Upper lobe of right lung (tissue), 1 donor: ENCODE measurements at places on chromosomes 7 and 10. TPM values are rescaled to one million over a fixed set of nuclear protein-coding genes. Genes with fewer than 3 reads are reported as not detected.
A peak's percentile ranks its signal among the peaks of the same experiment; 100 is the strongest.

GRCh38 chr10:89029181-89029580 lies 38.6 kb downstream of the FAS start:
- no peak for DNase-seq

DNA sequence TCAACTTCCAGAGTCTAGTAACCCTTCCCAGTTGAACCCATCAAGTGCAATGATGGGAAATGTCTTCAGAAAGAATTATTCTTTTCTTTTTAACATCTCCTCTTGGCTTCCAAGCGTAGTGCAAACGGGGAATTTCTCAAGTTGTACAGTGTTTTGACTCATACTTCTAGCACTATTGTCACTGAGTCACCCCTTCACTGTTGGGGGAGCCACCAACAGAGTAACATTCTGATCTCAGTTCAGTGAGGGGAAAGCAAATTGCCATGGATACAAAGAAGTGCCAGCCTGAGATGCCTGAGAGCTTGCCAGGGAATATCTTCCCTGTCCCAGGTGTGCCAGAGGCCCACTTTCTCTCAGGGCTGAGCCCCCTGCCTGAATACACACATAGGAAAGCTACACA lies 31.0 kb downstream of the CYP3A5 start:
- no peak for DNase-seq

GRCh38 chr7:41907444-41907843 lies 204.6 kb upstream of the INHBA start:
- no peak for DNase-seq

DNA sequence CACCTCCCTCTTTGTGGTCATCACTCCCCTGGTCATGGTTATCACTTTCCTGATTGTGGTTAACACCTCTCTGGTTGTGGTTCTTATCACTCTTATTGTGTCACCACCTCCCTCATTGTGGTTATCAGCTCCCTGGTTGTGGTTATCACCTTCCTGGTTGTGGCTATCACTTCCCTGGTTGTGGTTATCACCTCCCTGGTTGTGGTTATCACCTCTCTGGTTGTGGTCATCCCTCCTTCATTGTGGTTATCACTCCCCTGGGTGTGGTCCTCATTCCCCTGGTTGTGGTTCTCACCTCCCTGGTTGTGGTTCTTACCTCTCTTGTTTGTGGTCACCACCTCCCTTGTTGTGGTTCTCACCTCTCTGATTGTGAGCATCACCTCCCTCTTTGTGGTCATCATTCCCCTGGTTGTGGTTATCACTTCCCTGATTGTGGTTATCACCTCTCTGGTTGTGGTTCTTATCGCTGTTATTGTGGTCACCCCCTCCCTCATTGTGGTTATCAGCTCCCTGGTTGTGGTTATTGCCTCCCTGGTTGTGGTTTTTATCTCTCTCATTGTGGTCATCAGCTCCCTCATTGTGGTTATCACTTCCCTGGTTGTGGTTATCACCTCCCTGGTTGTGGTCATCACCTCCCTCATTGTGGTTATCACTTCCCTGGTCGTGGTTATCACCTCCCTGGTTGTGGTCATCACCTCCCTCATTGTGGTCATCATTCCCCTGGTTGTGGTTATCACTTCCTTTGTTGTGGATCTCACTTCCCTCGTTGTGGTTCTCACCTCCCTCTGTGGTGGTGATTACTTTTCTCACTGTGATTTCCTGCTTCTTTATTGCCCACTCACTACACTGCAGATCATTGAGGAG lies 106.7 kb downstream of the GPR26 start:
- DNase-seq, result no peak

GRCh38 chr10:4073912-4074311 lies 288.9 kb upstream of the KLF6 start:
- DNase-seq, result no peak

GRCh38 chr7:16774986-16775385 lies 21.4 kb downstream of the TSPAN13 start:
- no peak for DNase-seq

DNA sequence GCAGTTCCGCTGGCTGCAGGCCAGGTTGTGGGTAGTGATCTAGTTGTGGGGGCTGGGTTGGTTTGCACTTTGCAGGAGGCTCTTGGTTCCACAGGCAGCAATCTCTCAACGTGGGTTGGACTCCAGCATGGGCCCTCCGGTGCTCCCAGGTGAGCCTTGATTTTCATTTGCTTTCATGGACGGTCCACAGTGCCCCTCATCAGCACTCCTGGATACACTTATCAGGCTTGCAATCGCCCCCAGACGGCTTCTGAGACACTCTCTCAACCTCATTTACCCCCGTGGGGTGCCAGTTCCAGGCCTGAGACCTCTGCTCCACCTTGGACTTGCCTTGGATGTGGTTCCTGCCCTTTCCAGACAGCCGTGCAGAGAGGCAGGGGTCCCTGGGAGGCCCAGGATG lies 31.3 kb upstream of the ZNF273 start:
- no peak for DNase-seq

DNA sequence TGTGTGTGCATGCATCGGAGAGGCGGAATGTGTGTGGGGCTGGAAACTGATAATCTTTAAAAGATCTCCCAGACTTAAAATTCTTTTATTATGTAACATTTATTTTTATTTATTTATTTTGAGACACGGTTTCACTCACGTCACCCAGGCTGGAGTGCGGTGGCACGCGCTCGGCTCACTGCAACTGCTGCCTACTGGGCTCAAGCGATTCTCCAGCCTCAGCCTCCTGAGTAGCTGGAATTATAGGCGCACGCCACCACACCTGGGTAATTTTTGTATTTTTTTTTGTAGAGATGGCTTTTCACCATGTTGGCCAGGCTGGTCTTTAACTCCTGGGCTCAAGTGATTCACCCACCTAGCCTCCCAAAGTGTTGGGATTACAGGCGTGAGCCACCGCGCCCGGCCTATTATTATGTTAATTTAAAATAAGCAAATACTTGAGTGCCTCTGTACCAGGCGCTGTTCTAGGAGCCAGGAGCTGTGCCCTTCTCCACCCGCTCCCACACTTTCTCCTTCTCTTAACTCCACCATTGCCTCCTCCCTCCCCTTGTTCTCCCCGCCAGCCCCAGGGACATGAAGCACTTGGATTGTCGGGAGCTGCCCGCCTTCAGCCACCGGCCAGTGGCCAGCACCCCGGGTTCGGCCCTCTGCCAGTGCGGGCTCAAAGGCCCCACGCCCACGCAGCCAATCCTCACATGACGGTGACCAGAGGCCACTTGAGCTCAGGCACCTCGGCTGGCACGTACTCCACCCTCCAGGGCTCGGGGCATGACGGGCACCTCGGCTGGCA lies 163.6 kb downstream of the DNAJB6 start:
- peak; percentile 57 for DNase-seq

- no peak for DNase-seq
These were observed 69.0 kb downstream of the PARD3 start for GRCh38 chr10:34746094-34746493.

GRCh38 chr7:143285806-143286521 lies 1.2 kb downstream of the TMEM139 start:
- DNase-seq, result no peak

- no peak for DNase-seq
These were observed 10.6 kb downstream of the HACD1 start for GRCh38 chr10:17606547-17607040.

GRCh38 chr7:105210721-105211205 lies 178.0 kb downstream of the SRPK2 start:
- DNase-seq, result no peak

DNA sequence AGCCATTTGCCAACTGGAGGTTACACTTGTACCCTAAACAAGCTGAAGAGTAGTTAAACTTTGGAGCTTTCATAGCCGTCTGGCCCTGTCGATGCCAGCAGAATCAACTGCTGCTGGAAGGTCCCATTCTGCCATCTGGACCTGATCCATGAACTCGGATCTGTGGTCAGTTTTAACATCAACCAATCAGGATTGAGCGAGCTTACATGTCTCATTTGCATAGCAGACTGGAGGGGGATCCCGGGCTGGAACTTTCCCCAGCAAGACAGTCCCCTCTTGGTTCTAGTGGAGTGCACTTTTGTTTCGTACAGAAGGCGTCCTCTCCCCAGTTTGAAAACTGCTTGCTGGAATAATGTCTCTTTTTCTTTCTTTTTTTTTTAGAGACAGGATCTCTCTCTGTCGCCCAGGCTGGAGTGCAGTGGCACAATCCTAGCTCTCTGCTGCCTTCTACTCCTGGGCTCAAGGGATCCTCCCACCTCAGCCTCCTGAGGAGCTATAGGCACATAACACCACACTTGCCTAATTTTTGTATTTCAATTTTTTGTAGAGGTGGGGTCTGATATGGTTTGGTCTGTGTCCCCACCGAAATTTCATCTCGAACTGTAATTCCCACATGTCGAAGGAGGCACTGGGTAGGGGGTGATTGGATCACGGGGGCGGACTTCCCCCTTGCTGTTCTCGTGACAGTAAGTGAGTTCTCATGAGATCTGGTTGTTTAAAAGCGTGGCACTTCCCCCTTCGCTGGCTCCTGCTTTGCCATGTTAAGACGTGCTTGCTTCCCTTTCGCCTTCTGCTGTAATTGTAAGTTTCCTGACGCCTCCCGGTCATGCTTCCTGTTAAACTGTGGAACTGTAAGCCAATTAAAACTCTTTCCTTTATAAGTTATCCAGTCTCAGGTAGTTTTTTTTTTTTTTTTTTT lies 42.8 kb upstream of the SEPHS1 start:
- DNase-seq, result no peak

DNA sequence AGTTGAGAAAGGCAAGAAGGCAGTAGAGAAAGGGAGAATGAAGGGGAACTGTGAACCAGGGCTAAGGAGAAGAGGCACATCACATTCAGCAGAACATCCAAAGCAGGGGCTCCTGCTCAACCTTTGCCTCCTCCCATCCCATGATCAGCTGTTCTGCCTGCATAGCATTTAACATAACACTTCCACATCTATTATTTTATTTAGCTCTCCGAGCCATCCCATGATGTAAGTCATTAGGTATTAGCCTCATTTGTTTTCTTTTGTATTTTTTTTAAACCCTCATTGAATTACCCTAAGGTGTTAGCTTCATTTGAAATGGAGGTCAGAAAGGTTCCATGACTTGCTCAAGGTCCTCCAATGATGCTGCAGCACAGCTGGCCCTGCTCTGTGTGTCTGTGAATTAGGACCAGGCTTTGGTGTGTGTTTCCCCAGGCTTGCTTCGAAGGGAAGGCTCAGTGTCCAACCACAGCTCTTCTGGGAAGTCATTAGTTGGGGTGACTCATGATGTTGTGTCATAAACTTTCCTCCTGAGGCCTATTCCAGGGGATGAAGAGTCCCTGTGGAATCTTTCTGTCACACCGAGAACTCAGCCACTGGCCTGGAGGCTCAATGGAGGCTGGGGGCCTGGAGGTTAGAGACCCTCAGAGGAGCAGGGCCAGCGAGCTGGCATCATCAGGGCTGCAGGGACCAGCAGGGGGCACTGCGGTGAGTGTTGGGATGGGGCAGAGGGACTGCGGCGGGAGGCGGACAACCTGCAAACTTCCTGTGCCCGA lies 16.5 kb downstream of the NPFFR1 start:
- DNase-seq, result no peak

GRCh38 chr10:86316990-86317389 lies 49.6 kb downstream of the GRID1 start:
- peak; percentile 40 for DNase-seq

DNA sequence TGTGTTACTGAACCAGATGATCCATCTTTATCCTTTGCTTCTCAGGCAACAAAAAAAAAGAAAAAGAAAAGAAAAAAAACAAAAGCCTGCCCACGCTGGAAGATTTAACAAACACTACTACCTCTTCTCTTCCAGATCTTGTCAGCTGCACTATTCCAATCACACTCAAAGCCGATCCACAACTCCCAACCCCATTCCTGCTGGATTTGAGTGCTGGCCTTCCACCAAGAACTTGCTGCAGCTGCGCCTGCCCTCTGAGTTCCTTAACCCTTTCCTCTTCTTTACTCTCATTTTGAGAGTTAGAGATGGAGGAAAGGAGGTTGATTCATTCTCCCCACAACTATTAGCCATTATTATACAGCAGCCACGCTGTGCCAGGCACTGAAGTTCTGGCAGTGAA lies 16.0 kb upstream of the ITGA8 start:
- DNase-seq, result no peak

DNA sequence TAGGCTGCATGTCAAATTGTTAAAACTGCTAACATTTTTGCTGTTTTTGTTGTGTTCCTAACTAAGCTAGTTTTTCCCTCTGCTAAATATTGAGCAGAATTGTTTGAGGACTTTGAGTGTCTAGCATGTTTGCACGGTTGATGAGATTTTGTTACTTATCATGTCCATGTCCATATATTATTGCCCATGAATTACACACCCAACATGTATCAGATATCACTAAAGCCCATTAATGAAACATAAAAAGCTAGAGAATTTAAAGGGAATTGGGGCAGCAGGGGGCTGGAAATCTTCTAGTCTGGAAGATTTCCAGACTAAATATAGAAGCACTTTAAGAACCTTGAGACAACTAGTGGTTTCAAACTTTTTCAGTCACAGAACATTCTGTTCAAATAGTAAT lies 197.7 kb downstream of the SNX10 start:
- DNase-seq, result no peak

GRCh38 chr7:138449580-138449979 lies 10.5 kb upstream of the TRIM24 start:
- DNase-seq, result no peak

DNA sequence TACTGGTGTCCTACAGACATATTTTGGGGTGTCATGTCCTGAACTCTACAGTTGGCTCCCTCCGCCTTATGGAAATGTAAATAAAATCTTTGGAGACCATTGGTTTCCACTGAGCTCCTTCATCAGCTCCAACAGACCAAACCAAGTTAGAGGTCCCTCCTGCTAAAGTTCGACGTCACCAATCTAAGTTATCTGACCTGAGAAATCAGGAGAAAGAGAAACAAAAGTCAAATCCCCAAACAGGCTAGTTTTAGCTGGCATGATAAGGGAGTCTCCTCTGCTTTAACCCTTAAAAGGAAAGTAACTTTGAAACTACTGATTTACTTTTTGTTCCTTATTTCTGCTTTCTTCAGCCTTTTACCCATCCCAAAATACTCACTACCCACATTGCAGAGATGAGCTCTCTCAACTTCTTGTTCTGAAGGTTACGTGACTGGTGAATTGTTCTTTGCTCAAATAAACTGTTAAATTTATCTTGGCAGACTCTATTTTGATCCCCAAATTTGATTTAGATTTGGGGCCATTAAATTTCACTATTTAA lies 39.9 kb downstream of the AVL9 start:
- no peak for DNase-seq

DNA sequence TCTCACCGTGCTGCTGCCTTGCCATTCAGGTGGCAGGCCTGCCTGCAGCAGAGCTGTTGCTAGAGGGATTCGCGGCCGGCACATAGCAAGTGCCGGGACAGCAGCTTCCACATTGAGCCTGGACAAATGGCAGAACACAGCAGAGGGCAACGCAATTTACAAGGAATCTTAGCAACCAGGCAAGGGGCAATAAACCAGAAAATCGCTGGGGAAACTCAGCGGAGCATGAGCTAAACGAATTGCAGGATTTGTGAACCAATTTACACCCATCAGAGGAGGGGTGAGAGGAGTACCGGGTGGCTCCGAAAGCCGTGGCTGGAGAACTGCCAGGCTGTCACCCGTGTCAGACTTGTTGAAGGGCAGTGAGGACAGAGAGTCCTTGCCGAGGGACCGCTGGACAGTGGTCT lies 58.6 kb upstream of the LOXL4 start:
- no peak for DNase-seq

HTR5A gene
- not detected for total RNA-seq

NRG3 gene
- total RNA-seq, result 2.3 TPM

LOXL4 gene
- 6.2 TPM for total RNA-seq

PNLIPRP1 gene
- not detected for total RNA-seq

VWDE gene
- 0.90 TPM for total RNA-seq

SLC39A12 gene
- total RNA-seq, result 0.29 TPM

HGF gene
- total RNA-seq, result 26.5 TPM

EPC1 gene
- 36.0 TPM for total RNA-seq
